ENCODE measurements at places on chromosomes 2 and 18. TPM values are rescaled to one million over a fixed set of nuclear protein-coding genes. Genes with fewer than 3 reads are reported as not detected.

Gene GCG
- total RNA-seq, result not detected

Gene EFHD1
- total RNA-seq, result 30.4 TPM

Gene RPRD1A
- total RNA-seq, result 52.8 TPM

Gene CD207
- total RNA-seq, result not detected

Gene TEKT4
- 0.29 TPM for total RNA-seq

Gene SKA1
- total RNA-seq, result 3.3 TPM

Gene ST6GAL2
- 21.7 TPM for total RNA-seq

Gene CDCA7
- 12.0 TPM for total RNA-seq

Gene ICOS
- 0.23 TPM for total RNA-seq

Gene HOXD9
- 50.0 TPM for total RNA-seq

Gene ZNF892
- 10.2 TPM for total RNA-seq

Gene STARD6
- total RNA-seq, result not detected

Gene CCDC150
- total RNA-seq, result 7.1 TPM

Gene ADRA2B
- 4.6 TPM for total RNA-seq

Measured in metanephros (tissue), 2 donors.